ENCODE measurements at places on chromosomes 4 and X.

DNA sequence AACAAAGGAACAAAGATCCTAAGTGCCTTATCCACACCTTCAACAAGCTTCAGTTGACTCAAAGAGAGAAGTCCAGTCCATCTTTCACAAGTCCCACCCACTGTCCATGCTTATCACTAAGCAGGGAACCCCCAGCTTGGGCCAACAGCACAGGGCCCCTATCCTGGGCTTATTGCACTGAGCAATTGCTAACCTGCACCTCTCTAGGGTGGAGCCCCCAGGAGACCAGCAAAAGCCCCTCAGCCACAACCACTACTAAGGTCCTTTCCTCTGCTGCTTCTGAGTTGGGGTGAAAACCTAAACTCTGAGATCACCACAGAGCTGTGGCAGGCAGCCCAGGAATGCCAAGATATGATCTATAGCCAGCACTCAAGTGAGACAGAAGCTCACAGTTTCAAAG lies 96.7 kb upstream of the PBDC1 start:
- DNase-seq: no peak

DNA sequence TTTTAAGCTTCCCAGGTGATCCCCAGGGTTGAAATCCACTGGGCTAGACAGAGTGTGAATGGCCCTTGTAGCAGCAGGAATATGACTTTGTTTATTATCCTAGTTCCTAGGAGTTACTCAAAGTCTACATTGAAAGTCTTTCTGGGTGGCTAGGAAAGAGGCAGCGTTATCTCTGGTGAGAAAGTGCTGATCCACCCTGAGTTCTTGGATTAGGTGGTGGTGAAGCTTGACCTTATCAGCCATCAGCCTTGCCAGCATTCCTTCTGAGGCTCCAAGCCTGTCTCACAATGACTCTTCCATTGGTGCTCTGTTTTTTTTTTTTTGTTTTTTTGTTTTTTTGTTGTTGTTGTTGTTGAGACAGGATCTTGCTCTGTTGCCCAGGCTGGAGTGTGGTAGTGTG lies 83.1 kb upstream of the CLCN4 start:
- DNase-seq: no peak

DNA sequence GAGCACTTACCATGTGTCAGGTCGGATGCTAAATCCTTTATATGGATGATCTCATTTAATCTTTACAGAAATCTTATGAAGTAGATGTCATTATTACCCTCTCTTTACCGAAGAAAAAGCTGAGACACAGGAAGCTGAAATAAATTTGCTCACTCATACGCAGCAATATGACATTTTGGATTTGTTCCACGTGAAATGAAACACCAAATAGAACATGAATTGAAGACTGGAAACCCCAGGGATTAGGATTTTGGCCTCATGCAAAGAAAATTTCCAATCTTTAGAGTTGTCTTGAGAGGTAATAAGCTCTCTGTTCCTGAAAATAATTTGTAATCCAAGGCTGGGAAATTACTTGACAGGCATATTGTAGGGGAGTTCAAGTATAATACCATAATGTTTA lies 354.4 kb upstream of the CLNK start:
- DNase-seq: no peak

GRCh38 chr4:6908432-6909112 lies 1.1 kb upstream of the TBC1D14 start:
- no peak for DNase-seq

DNA sequence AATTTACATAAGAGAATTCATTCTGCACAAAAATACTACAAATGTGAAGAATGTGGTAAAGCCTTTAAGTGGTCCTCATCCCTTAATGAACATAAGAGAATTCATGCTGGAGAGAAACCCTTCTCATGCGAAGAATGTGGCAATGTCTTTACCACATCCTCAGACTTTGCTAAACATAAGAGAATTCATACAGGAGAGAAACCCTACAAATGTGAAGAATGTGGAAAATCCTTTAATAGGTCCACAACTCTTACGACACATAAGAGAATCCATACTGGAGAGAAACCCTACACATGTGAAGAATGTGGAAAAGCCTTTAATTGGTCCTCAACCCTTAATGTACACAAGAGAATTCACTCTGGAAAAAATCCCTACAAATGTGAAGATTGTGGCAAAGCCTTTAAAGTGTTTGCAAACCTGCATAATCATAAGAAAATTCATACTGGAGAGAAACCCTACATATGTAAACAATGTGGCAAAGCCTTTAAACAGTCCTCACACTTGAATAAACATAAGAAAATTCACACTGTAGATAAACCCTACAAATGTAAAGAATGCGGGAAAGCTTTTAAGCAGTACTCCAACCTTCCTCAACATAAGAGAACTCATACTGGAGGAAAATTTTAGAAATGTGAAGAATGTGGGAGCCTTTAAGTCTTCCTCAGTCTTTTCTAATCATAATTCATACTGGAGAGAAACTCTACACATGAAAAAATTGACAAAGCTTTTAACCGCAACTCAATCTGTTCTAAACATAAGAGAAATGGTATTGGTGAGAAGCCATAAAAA lies 37.4 kb downstream of the ZNF718 start:
- no peak for DNase-seq

- DNase-seq: peak; percentile 28
These were observed 137.3 kb upstream of the FTHL17 start for GRCh38 chrX:31209005-31209628.

GRCh38 chr4:52157641-52158316 lies 106.7 kb downstream of the SPATA18 start:
- no peak for DNase-seq

GRCh38 chrX:115966920-115967319 lies 203.6 kb upstream of the AGTR2 start:
- DNase-seq: no peak

GRCh38 chr4:47071901-47072341 lies 40.6 kb downstream of the GABRB1 start:
- DNase-seq: no peak

- no peak for DNase-seq
These were observed 30.3 kb downstream of the TLR10 start for GRCh38 chr4:38752372-38752940.

DNA sequence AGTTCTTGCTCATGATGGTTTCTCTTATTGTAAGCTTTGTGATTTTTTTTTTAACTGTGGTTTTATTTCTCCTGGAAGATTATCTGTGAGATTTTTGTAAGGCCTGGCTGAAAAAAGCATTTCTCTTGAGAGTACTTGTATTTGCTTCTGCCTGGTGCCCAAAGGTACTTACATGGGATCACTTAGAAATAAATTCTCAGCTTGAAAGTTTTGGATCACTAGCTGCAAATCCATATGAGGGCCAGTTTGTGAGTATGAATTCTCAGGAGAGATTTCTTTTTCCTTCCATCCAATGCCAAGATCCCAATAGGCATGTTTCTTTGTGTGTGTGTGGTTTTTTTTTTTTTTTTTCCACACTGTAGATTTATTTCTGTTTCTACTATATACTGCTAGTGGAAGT lies 1884.7 kb upstream of the PCDH7 start:
- no peak for DNase-seq

DNA sequence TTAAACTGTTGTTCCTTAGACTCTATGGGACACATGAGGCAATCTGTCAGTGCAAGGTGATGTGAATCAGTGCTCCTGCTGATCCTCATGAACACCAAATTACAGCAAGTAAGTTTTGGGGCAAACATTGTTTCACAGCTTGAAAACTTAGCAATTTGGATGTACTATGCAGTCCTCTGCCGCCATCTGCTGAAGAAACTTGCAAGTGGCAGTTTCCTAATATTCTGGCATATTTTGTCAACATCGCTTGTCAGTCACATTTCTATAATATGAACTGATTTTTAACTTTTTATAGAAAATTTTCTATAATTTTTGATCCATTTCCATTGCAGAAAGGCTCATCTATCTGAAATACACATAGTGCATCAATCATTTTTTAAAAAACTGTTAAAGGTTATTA lies 56.3 kb downstream of the ZAR1 start:
- peak; percentile 22 for DNase-seq

DNA sequence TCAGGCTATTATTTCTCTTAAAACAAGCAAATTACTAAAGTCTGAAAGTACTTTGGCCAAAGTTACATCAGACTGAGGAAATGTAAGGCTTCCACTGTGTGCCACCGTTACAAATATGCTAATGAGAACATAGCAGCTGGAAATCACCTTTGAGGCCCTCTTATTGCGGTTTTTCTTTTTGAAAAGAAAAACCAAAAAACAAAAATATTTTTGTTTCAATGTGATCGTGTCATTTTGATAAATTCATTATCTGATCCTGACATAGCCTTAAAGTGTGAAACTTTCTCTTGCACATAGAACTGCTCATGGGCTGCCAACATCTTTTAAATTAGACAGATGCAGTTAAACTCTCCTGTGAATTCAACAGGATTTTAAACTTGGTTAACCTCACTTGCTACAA lies 2.8 kb upstream of the TIFA start:
- DNase-seq: no peak

GRCh38 chr4:53962516-53963225 lies 101.7 kb downstream of the CHIC2 start:
- DNase-seq: no peak

GRCh38 chr4:187042251-187042650 lies 318.6 kb upstream of the FAT1 start:
- DNase-seq: no peak

GRCh38 chr4:40702800-40703151 lies 47.0 kb upstream of the NSUN7 start:
- no peak for DNase-seq

DNA sequence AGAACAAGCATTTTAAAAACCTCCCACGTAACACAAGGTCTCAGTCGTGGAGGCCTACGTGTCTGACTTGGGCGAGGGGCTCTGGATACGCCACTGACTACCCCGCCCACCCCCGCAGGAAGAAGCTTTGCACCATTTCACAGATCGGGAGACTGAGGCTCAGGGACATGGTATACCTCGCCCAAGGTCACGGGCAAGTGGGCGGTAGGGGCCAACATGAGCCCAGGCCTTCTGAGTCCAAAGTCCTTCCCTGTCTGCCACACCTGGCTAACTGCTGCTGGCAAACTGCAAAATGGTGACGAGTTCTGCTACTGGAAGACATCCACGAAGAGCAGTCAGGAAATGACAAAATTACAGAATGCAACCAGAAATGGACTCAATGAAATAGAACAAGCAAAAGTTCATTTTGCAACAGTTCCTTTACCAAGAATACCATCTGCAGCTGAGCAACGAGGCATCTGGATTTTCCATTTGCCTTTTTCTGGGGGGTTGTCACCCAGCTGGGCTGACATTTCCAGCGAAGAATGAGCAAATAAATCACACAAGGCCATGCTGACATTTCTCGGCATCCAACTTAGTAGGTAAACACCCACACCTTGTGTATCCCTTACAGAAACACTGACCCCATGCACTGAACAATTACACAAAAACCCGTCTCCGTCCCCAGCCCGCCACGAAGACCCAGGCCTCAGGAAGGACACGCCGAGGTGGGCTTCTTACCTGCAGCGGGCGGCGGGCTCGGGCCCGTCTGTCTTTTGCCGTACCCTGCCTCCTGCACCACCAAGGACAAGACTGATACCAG lies 70.2 kb upstream of the AFAP1 start:
- no peak for DNase-seq

DNA sequence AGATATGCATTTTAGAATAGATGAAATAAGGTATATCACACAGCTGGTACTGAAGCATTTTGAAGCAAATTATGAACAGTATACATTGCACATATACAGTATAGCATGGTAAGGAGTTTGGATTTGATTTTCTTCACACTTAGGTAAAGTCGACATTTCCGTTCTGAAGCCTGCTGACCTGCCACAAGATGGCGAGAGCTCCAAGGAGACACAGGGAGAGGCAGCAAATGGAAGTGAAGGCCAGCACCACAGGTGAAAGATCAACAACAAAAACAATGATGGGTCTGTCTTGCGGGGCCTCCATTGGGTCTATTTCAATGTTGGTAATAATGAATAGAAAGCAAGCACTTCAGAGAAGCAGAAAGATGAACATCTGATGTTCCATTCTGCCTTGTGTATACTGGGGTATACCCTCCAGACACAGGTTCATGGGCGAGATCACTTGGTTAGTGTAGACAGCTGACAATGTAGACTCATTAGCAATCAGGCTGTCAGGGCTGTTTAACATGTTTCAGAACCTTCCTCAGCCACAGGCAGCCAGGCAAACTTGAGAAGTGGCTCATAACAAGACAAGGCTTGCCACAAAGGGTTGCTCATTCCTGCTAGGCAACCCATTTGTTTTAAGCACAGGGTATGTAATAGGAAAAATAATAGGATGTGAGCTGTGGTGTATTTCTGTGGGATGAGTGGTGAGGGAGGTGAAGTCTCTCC lies 21.4 kb upstream of the NOX1 start:
- peak; percentile 25 for DNase-seq

DNA sequence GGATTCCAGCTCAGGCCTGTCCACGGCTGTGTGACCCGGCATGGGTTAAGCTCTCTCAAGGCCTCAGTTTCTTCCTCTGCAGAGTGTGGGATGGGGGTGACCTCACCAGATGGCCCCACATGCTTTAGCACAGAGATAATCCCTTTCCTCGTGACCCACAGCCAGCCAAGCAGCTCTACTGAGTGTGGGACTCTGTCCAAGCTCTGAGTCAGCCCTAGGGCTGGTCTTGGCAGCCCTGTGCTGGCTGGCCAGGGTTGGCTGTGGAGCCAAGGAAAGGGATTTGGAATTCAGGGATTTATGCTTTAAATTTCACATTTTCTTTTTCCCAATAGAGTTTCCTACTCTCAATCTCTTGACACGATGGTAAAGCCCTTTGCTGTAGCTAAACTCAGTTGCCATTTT lies 19.7 kb upstream of the SPON2 start:
- DNase-seq: peak; percentile 96

DNA sequence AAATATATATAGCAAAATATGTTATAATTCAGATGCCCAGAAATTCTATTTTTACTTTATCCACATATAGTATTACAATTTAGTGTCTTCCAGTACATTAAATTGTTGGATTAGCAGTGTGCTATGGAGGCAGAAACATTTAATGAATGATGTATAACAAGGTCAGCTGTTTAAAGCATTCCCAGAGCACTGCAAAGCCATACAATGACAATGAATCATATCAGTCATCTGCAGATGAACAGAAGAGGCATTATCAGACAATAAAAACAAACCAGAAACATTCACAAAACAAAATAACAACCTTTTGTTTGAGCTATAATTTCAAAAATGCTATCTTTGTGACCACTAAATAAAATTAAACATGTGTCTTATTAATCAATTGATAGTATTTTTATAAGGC lies 524.2 kb downstream of the FAT4 start:
- DNase-seq: no peak

- no peak for DNase-seq
These were observed 28.1 kb downstream of the CBR4 start for GRCh38 chr4:168981942-168982341.

DNA sequence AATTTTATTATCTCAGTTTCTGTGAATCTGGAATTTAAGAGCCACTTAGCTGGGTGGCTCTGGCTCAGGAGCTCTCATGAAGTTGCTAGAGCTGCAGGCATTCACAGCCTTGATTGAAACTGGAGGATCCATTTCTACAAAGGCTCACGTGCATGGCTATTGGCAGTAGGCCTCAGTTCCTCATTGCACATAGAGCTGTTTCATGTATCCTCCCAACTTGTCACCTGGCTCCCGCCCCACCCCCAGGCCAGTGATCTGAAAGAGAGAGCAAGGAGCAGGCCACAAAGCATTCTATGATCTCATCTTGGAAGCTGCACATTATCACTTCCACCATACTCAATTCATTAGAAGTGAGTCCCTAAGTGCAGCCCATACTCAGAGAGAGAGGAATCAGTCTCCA lies 18.5 kb upstream of the AP1AR start:
- DNase-seq: no peak

Data from cerebellar cortex (tissue), 1 donor.